ENCODE measurements at places on chromosomes 3 and 15.

- no peak for DNase-seq
These were observed 126.8 kb downstream of the GSK3B start for GRCh38 chr3:119967353-119968006.

DNA sequence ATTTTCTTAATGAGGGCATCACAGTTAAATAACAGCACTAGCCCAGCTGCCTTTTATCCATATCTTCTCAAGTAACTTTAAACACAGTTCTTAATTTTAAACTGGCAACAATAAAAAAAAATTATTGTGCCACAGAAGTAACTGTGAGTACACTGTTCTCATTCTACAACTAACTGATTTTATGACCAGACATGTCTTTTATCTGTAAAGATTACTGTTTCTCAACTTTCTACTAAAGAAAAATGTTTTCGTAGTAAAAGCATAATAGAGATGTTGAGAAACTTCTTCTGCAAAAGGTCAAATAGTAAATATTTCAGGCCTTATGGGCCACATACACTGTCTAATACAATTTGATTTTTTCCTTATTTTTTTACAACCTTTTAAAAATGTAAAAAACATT is 32.0 kb downstream of the PLOD2 start:
- DNase-seq = no peak

DNA sequence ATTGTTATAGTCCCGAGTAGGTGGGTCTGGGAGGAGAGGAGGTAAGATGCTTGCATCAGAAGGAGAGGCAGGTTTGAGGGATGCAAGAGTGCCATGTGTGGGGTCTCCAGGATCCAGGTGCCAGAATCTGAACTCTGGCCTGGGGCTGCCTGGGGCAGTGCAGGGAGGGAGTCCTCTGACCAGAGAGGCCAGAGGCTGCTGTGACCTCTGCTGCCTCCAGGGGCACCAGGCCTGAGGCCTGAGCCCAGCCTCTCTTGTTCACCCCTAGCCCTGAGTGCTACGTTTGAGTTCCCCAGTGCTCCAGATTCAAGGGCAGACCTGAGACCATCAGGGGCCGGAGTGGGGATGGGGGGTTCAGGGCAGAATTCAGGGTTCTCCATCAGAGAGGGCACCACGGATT is 7.4 kb downstream of the SLC38A3 start:
- DNase-seq = no peak

- no peak for DNase-seq
These were observed 102.7 kb downstream of the SLCO3A1 start for GRCh38 chr15:91956026-91956723.

- no peak for DNase-seq
These were observed 1032.5 kb upstream of the CADM2 start for GRCh38 chr3:83926291-83926690.

DNA sequence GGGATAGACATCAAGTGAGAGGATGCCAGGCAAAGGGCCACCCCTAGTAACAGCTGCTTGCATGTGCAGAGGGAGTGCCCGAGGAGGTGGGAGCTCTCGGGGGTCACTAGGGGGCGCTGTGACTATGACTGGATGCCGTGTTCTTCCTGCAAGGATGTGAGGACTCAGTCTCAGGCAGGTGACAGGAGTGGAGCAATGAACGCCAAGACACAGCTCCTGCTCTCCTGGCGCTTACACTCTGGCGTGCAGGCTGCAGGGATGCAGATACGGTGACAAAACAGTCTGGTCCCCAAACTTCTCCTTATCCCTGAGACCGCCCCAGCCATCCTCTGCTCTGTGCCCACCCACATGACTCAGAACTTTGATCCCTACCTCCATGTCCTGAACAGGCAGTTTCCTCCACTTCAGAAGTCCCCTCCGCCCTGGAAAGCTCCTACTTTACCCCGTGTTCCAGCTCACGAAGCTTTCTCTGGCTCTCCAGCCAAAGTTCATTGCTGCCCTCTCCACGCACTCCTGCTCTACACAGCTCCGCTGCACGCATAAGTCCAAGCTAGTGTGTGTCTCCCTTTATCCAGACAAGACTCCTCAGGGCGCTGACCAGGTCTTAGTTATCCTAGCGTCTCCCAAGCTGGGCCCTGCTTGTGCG is 14.7 kb downstream of the RHOV start:
- DNase-seq = peak; percentile 83

DNA sequence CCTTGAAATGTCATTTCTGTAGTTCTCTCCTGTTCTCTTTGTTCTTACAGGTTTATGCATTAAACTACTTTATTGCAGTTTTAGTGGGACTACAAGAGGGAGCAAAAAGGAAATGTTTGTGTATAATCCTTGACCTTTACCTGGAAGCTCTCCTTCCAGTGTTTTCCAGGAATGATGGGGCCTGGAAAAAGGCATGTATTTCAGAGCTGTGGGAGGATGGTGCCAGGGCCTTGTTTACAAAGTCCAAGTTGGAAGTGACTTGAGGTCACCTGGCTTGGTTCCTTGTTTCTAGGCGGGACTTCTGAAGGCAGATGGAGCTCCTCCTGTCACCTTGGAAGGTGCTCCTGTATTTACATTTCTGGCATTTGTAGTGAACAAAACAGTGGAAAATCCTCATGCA is 15.1 kb downstream of the ACVR2B start:
- no peak for DNase-seq

GRCh38 chr3:141421639-141422319 is 53.5 kb downstream of the ZBTB38 start:
- DNase-seq = no peak

GRCh38 chr15:57516327-57517029 is 75.2 kb upstream of the MYZAP start:
- DNase-seq = no peak

GRCh38 chr15:95664450-95664849 is 666.0 kb upstream of the NR2F2 start:
- no peak for DNase-seq

DNA sequence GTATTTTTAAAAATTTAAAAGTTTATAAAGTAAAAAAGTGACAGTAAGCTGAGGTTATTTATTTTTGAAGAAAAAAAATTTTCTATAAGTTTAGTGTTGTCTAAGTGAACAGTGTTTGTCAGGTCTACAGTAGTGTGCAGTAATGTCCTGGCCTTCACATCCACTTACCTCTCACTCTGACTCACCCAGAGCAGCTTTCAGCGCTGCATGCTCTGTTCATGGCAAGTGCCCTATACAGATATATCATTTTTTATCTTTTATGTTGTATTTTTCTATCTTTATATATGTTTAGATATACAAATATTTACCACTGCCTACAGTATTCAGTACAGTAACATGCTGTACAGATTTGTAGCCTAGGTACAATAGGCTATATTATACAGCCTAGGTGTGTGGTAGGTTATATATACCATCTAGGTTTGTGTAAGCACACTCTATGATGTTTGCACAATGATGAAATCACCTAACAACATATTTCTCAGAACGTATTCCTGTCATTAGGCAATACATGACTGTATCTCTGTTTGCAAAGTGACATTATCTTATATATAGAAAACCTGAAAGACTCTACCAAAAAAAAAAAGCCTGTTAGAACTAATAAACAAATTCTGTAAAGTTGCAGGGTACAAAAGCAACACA is 75.9 kb upstream of the TMC3 start:
- no peak for DNase-seq

DNA sequence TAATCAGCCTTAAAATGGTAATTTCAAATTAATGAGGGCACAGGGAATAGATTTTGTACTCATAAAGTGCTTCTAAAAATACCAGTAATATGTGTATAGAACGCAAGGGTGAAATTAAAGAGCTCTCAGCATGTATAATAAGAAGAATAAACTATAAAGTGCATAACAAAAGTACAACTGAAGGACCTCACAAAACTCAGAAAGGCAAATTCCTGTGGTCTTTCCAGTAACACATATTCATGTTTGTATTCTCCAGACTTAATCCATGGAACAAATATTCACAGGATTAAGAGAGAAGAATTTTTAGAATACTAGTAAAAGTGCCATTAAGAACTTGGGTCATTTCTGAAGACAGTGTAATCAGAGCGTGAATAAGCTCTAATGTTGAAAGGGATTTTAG is 646.3 kb downstream of the CADM2 start:
- no peak for DNase-seq

DNA sequence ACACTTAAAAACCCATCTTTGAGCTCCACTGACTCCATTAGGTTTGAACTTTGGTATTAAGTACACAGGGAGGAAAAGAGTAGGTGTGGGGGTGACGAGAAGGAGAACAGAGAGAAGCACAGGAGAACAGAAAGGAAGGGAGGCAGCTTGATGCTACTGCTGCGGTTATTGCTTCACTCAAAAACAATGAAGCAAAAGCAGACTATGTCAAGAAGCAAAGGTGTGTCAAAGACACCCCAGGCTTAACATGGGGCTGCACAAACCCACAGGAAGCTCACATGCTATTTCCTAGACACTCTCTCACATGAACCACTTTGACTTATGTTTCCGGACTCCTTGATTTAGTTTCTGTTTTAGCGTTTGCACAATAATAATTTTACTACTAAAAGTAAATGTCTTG is 961.0 kb upstream of the CFAP20DC start:
- no peak for DNase-seq

DNA sequence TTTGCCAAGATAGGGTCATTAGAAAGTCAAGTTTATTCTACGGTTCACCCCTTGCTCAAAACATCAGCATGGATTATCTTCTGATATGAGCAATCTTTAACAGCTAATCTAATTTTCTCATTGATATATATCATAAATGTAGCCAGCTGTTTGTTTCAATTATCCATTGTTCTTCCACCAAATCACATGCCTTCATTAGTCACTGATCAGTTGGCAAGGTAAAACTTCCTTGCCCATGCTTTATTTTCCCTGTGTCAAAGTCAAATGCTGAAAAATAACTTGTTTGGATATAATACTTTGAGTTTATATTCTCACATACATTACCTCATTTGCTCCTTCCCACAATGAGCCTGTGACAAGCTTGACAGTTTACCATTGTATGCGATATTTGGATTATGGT is 60.6 kb downstream of the DPH6 start:
- no peak for DNase-seq

DNA sequence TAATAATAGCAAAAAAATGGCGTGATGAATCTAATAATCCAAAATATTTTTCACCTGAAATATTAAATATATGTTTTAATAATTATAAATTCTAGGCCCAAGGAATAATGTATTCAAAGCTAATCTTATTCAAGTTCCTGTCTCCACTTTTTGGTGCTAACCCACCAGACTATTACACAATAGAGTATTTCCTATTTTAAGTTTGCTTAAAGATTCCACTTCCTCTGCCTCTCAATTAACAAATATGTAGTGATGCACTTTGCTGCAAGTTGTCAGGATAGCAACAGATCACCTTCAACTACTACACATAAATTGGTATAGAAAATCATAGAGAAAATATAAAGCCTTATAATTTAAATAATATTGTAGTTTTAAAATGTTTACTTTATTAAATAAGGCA is 467.5 kb downstream of the C3orf38 start:
- DNase-seq = no peak

DNA sequence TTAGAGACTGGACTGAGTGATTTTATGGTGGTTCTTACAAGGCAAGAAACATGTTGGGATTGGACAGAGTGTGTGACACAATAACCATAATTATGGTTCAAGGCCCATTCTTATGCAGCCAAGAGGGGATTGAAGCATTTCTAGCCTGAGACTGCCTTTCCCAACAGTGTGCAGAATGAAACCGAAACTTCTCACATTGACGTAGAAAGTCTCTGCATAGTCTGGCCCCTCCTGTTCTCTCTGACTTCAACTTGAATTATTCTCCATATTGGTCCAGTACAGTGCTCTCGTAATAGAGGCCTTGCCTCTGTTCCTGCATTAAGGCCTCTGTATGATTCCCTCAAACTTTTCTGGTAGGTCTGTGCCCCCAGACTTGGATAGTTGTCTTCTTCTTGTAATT is 138.3 kb downstream of the DIPK2A start:
- no peak for DNase-seq

- DNase-seq = no peak
These were observed 54.8 kb downstream of the ZBTB38 start for GRCh38 chr3:141422961-141423582.

- DNase-seq = no peak
These were observed 18.2 kb downstream of the SLC9A9 start for GRCh38 chr3:143830063-143830462.

DNA sequence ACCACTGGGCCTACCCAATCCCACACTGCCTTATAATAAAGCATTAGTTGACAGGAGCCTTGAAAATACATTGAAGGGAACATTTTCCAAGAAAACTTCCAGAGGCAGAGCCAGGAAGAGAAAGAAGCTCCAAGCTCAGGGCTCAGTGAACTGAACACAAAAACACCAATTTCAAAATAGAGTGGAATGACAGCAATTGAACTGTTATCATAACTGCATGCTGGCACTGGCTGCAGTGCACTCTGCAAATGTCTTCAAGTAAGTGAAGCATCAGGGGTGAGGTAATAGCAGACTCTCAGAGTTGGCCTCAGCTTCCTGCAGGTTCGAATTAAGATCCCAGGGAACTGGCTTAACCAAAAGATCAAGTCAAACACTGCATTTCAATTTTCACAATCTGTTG is 388.0 kb upstream of the WNT5A start:
- DNase-seq = no peak

DNA sequence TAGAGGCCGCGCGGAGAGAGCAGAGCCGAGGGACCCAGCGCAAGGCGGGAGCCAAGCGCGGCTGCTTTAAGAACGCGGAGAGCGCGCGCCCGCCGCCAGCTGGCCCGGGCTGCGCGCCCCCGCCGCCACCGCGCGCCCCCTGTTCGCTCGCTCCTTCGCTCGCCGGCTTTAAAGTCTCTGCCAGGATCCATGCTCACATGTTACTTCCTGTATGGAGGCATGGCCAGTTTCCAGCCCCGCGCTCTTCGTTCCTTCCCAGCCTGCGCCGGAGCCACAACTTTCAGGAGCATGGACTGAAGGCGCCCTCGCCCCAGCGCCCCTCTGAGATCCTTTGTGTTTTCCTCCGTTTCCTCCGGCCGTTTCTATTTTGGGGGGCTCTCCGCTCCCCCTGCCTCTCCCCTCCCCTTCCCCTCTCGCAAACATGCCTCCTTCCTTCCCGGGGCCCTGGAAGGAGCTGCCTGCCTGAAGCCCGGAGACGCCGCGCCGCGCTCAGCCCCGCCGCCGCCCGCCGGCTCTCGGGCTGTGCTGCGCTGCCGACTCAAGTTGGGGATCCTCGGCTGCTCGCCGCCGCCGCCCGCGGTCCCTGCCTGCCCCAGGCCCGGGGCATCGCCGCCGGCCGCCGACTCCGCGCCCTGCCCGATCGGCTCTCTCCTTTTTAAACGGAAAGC is at the start of gene PTPRG:
Gene PTPRG (plus strand): TSS at position 198 of the 668 bp plus-strand sequence. CDS start 717 bp downstream, outside the sequence.
- DNase-seq = no peak

DNA sequence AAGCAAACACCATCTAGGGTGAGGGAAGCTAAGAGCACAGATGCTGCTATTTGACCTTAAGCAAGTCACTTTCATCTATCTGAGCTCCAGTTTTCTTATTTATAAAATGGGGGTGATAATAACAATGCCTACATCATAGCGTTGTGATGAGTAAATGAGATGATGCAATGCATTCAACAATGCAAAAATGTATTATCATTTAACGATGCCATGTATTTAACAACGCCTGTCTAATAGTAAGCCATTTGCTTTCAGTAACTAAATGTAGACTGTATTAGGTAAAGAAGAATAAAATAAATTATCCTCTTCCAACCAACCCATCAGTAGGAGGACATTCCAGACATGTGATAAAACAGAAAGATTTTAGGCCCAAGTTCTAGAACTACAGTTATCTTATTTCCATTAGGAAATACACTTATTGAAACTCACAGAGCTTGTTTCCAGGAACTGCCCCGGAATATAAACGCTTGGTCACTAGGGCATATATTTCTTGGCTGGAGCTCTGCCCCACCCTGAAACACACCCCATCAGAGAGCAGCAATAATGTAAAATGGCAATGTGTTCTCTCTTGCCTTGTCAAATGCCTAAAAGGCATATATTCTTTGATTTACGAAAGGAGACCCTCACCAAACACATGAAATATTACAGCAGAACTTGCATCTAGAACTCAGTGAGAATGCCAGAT is 128.3 kb downstream of the LIPC start:
- no peak for DNase-seq
